NCI-H69 (cell line): ENCODE measurements at places on chromosomes 7 and 10.

GRCh38 chr10:69703766-69704630 is 74.0 kb downstream of the FAM241B start:
- no peak for DNase-seq

- no peak for DNase-seq
Observed at GRCh38 chr7:31487476-31487875, 26.4 kb upstream of the ITPRID1 start.

GRCh38 chr10:71423250-71423649 is 26.5 kb downstream of the CDH23 start:
- DNase-seq, result peak; percentile 7

DNA sequence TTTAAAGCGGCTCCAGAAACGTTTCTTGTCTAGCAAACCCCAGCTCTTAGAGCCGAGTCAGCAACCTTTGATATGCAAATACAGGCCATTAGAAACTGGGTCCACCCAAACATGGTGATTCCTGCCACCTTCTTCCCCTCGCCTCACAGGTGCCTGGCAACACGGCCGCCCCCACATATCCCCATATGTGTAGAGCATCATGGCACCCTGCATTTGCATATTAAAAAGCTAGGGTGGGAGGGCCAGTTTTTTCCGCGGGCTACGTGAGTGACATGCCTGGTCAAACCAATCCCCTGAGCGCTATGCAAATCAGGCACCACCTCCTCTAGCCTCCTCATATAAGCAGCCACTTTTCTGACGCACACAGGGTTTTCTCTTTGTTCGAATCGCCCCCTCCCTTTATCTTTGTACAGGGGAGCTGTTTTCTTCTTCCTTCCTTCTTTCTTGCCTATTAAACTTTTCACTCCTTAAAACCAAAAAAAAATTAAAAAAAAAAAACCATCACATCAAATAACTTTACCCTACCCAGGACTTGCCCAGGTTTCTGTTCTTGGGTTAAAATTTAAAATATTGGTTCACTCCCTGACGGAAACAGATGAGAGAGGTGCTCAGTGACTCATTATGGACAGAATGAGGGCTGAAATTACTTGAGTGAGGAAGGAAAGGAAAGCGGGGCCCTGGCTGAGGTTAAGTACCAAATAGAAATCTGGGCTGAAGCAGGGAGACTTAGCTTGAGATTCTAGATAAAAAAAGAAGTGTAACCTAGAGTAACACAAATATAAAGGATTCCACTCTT is 59.8 kb downstream of the COA1 start:
- no peak for DNase-seq

- DNase-seq, result no peak
Observed at GRCh38 chr7:95607561-95607960, 11.2 kb upstream of the PDK4 start.

DNA sequence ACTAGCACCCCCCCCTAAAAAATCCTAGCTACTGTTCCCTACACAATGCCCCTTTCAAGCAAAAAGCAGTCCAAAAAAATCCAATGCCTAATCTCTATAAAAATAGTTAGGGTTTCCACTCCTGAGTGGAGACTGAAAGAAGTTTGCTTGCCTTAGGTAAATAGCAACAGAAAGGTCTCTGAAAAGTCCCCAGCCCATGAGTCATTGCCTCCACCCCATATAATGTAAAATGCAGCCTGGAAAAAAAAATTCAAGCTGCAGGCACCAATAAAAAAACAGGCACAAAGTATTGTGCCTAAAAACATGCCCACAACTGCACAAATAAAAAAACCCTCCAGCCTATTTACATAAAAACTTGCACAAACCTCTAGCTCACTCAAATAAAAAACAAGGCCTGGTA is 47.5 kb downstream of the ZNF680 start:
- DNase-seq, result no peak

- DNase-seq, result no peak
Observed at GRCh38 chr10:44725404-44725803, 185.7 kb upstream of the TMEM72 start.

GRCh38 chr7:145850636-145851035 is 266.0 kb upstream of the CNTNAP2 start:
- no peak for DNase-seq

- DNase-seq, result no peak
Observed at GRCh38 chr10:108709927-108710722, 1213.2 kb downstream of the XPNPEP1 start.

GRCh38 chr7:81235997-81236396 is 317.1 kb upstream of the SEMA3C start:
- DNase-seq, result no peak
